ENCODE measurements at places on chromosomes 7 and 10.

- DNase-seq: no peak
Observed at GRCh38 chr7:106289848-106290247, 5.1 kb upstream of the NAMPT start.

DNA sequence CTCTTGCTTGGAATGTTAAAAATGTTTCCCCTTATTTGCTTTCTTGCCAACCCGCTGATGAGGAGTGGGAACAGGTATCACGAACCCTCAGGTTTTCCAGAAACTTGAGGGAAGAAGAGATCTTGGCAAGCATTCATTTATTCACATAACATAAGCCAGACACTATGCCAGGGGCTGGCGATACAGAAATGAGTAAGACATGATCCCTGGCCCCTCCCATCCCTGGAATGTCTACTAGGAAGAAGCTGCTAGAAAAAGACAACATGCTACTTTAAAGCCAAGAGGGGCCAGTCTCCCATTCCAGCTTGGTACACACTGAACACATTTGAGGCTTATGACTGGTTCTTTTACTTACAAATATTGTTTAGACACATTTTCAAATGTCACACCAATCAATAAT lies 26.4 kb downstream of the SLC35B4 start:
- DNase-seq: no peak

DNA sequence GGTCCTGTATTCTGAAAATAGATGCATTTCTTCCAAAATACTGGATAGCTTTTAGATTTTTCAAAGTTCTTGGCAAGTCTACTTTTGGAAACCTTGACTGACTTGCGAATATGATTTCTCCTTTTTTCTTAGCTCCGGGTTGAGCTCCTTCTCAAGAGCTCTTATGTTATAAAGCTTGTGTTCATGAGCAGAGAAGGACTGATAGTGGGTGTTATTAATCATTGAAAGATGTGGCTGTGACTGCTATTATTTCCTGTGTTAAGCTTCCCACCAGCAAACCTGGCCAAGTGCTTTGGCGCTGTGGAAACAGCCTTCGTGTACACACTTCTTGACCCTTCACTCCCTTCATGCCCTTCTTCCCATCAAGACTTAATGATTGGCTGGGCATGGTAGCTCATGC lies 98.2 kb downstream of the KIAA1217 start:
- DNase-seq: no peak

DNA sequence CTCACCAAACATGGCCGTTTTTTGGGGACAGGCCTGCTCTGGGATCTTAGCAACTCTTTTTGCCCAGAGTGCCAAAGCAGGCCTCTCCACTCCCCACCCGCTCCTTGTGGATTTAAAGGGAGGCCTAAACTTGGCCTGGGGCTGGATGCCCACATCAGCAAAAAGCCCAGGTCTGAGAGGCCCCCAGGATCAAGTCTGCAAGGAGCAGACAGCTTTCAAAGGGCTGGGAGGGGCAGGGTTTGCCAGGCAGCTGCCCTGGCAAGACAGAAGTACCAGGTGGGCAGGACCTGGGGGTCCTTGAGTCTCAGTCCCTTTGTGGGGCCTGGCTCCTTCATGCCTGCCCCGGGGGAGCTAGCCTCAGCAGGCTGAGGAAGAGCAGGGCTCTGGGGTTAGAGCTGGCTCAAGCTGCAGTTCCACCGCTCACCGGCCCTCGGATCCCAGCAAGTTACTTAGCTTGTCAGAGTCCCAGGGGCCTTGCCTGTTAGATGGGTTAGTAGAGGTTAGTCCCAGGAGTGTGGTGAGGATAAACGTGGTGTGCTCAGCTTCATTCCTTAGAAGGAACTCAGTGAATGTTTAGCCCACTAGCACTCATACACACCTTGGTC lies 56.2 kb downstream of the ARHGAP22 start:
- DNase-seq: no peak

- no peak for DNase-seq
Observed at GRCh38 chr10:62109587-62110293, 158.9 kb downstream of the RTKN2 start.

- DNase-seq: no peak
Observed at GRCh38 chr7:42590771-42591310, 321.0 kb downstream of the C7orf25 start.

All from stimulated activated CD8-positive, alpha-beta memory T cell treated with anti-CD3 and anti-CD28 coated beads, Interleukin-15, amount 100 ng/mL, for 4 hours (primary cell).